ENCODE measurements at places on chromosomes 7 and 10.
A peak's percentile ranks its signal among the peaks of the same experiment; 100 is the strongest.

- DNase-seq: no peak
Observed at GRCh38 chr7:93048136-93048930, 69.4 kb downstream of the SAMD9 start.

DNA sequence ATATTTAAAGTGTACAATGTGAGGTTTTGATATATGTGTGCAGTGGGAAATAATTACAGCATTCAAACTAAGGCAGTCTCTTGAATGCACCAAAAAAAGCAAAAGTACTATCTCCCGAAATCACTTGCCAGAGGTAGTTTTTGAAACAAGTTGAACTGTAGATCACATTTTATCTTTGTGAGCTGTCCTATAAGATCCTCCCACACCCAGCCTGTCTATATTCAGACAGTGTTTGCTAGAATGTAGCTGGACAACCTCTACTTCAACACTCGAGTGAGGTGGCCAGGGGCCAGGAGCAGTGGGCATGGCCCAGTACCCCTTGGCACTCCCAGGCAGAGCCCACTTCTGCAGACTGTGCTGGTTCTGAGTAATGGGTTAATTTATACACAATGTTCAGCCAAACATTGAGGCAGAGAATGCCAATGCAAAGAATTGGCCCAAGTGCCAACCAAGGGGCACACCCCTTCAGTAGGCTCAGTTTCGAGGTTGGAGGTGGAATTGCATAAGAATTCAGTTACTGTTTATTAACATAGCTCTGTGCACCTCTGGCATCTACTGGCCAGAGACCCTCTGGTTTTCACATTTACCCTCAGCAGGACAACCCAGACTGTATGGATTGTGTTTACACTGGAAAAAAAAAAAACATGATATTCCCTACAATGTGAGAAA lies 70.5 kb downstream of the AHR start:
- no peak for DNase-seq

GRCh38 chr10:3783682-3784432 lies 1.2 kb downstream of the KLF6 start:
- DNase-seq: no peak

- DNase-seq: no peak
Observed at GRCh38 chr10:86446440-86446839, 75.2 kb downstream of the WAPL start.

DNA sequence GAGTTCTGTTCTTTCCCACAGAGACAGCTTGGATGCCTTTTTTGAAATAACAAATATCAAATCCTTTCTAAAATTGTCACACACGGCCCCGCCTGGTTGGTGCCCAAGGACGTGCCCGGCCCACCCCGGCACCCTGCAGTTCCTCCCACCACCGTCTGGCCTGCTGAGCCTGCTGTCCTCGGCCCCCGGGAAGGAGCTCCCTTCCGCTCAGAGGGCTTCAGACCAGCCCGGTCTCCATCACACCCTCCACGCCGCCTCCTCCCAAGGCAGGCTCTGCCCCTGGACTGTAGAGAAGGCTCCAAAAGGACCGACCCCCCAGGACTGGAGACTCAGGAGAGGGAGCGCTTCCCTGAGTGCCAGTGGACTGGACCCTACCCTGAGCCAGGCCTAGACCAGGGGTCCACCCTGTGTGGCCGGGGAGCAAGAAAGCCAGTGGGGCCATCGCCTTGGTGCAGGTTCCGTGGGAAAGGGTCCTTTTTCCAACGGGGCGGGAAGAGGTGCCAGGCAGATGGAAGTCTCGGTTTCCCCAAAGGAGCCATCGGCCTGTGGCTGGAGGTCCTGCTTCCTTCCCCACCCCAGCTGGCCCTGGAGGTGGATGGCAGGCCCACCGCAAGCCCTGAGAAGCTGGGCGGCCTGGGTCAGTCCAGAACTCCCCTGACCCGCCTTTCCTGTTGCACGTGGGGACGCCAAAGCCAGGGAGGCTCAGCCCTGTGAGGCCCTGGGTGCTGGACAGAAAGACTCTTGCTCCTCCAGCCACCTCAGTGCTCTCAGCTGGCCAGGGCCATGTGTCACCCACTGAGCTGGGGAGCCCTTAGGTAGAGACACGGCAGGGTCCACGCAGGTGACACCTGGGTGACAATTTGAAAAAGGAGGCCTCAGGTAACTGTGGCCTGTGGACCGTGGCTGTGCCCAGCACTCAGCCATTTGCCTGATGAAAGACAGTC lies 69.8 kb downstream of the PWWP2B start:
- DNase-seq: no peak

DNA sequence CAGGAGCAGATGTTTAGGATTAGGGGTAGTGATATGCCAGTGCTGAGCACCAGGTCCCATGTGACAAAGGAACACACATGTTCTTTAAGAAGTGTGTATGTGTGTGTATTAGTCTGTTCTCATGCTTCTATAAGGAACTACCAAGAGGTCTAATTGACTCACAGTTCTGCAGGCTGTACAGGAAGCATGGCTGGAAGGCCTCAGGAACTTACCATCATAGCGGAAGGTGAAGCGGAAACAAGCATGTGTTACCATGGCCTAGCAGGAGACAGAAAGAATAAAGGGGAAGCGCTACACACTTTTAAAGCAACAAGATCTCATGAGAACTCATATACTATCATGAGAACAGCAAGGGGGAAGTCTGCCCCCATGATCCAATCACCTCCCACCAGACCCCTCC lies 22.8 kb upstream of the PDZD8 start:
- DNase-seq: no peak

- peak; percentile 81 for DNase-seq
Observed at GRCh38 chr7:44748045-44748947, at the start of gene ZMIZ2. ZMIZ2 (plus strand) TSS chr7:44748847; CDS start chr7:44756250, 7,403 bp downstream.

Measured in stimulated activated CD8-positive, alpha-beta memory T cell treated with anti-CD3 and anti-CD28 coated beads, Interleukin-15, amount 100 ng/mL, for 48 hours (primary cell).